ENCODE measurements at places on chromosomes 11 and 22. TPM values are rescaled to one million over a fixed set of nuclear protein-coding genes. Genes with fewer than 3 reads are reported as not detected.

- H3K27ac ChIP-seq, result no peak overlapping the region
- no peaks in the 10 kb centered on the region for H3K27me3 ChIP-seq
- no peak overlapping the region for H3K4me3 ChIP-seq
- no peaks in the 10 kb centered on the region for H3K4me1 ChIP-seq
- DNase-seq, result no peak
Measured at GRCh38 chr22:22618448-22618847, 26.0 kb upstream of the GGTLC2 start.

DNA sequence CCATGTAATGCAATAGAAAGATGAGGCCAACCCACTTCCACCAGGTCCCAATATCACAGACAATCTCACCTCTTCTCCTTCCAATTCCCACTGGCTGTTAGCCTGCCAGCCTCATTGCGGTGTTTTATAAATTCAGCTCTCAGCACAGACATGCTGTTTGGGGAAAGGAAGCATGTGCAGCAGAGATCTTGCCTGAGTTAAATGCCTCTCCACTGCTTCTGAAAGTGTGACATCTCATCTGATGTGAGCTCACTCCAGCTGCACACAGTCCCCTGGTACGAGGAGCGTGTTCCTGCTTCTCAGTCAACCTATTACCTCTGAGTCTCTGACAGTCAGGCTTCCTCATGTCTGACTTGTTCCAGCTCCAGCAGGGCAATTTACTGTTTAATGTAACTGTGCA is 122.7 kb upstream of the GUCY1A2 start:
- no peaks in the 10 kb centered on the region for H3K4me1 ChIP-seq
- no peak overlapping the region for H3K4me3 ChIP-seq
- DNase-seq, result no peak
- H3K27ac ChIP-seq, result no peak overlapping the region
- H3K36me3 ChIP-seq, result no peaks in the 10 kb centered on the region

DNA sequence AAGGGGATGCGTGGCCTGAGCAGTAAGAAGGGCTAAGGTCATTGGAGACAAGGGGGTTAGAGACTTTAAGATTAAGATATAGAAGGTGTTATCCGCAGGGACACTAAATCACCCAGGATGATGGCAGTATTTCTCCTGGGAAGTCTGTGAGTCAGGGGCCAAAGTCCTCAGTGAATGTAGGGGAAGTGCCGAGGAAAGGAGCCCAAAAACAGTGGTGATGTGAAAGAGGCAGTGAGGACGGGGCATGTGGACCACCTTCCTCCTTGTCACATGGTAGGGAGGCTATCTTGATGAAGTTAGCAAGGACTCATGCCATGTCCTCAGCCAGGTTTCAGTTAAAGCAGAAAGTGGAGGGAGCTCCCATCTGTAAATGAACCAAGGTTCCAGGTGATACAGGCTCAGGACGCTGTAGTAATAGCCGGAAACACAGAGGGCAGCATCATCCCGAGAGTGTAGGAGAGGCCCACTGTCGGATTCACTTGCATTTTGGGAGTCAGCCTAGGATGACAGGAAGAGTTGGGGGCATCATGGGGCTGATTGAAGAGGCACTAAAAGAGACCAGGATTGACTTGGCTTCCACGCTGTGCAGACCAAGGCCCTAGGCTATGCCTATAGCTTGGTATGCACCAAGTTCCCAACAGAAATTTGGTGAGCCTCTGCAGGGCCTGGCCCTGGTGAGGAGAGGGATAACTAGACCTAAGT is 33.5 kb downstream of the WEE1 start:
- DNase-seq, result peak; percentile 45
- H3K27me3 ChIP-seq, result no peaks in the 10 kb centered on the region
- H3K4me1 ChIP-seq, result no peaks in the 10 kb centered on the region

DNA sequence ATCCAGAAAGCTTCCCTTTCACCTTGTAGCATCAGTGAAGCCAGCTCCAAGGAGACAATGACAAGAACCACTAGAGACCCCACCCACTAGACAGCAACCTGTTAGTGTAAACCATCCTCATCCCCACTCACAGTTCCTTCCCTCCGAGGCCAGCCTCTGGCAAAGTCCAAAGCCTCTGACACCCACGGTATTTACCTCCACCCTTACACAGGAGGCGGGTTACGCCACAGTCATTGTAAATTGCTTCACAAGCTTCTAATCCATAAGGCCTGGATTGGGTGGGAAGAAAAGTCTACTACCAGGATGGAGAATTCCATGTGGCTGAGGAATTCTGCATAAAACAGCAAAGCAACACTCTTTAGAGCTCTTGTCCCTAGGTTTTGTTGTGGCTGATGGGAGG is 287.4 kb downstream of the BUD13 start:
- DNase-seq, result no peak
- no peaks in the 10 kb centered on the region for H3K4me1 ChIP-seq
- H3K27ac ChIP-seq, result no peak overlapping the region
- no peak overlapping the region for H3K4me3 ChIP-seq
- no peaks in the 10 kb centered on the region for H3K27me3 ChIP-seq

DNA sequence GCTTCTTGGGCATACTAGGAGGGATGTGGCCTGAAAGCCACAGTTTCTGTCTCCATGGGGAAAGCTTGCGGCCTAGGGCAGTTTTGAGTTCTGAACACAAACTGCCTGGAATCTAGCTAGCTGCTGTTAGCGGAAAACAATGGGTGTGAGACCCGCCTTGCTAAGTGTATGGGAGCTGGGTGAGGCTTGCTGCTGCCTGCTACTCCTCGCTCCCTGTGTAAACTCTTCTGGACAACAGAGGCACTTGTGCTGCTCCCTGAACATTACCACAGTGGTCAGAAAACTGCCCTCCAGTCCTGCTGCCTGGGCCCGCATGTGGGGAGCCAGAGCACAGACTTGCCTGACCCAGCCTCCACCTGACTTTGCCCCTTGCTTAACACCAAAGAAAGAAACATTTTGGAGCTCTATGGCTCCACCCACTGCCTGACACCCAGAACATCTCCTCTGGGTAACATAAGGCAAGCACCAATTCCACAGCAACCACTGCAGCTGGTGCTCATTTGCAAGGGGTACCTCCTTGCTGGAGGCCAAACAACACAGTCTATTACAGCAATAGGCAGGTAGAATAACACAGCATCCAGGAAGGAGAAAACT is 766.3 kb upstream of the RAG2 start:
- H3K36me3 ChIP-seq, result no peaks in the 10 kb centered on the region
- H3K27me3 ChIP-seq, result no peaks in the 10 kb centered on the region
- no peak overlapping the region for H3K4me3 ChIP-seq
- no peaks in the 10 kb centered on the region for H3K4me1 ChIP-seq

DNA sequence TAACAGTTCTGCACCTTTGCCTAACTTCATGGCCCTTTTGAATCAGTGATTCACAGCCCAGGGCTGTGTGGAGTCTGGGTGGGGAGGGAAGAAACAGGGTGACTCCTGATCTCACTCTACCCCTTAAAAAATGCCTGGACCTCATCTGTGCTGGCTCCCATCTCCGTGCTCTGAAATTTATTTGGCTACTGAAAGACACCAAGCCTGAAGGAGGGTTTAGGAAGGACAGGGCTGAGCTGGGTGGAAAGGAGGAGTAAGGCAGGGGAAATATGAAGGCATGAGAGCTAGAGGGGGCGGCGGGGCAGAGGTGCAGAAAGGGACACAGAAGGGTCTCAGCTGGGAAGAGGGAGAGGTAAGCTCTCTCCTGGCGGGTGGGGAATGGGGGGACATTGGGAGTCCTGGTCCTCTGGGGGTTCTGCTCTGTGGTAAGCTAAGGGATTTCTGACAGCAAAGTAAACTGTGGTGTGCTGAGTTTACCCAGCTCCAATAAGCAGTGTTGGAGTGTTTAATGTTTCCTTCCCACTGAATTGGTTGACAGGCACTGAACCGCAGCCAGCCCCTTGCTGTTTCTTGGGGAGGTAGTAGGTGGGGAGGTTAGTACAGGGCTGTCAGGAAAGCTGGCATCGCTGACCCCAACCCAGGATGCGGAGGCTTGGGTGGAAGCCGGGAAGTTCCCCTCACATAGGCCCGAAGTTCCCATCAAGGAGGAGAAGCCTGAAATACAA is 71.1 kb downstream of the RPUSD4 start:
- H3K4me3 ChIP-seq, result no peak overlapping the region
- H3K36me3 ChIP-seq, result no peaks in the 10 kb centered on the region
- H3K27me3 ChIP-seq, result no peaks in the 10 kb centered on the region
- DNase-seq, result no peak

- H3K4me3 ChIP-seq, result no peak overlapping the region
- no peaks in the 10 kb centered on the region for H3K36me3 ChIP-seq
- H3K4me1 ChIP-seq, result no peaks in the 10 kb centered on the region
- H3K27ac ChIP-seq, result no peak overlapping the region
Measured at GRCh38 chr11:76250520-76251225, 44.4 kb upstream of the WNT11 start.

GRCh38 chr22:44380756-44381486 is 68.2 kb upstream of the SHISAL1 start:
- no peak overlapping the region for H3K4me3 ChIP-seq
- H3K27me3 ChIP-seq, result no peaks in the 10 kb centered on the region
- no peak for DNase-seq
- H3K36me3 ChIP-seq, result no peaks in the 10 kb centered on the region
- H3K4me1 ChIP-seq, result no peaks in the 10 kb centered on the region

- no peak for DNase-seq
- no peak overlapping the region for H3K27ac ChIP-seq
- no peaks in the 10 kb centered on the region for H3K36me3 ChIP-seq
- no peaks in the 10 kb centered on the region for H3K27me3 ChIP-seq
Measured at GRCh38 chr11:126474220-126474619, 118.7 kb downstream of the ST3GAL4 start.

- no peak for DNase-seq
- peaks cover 33% of the 10 kb centered on the region for H3K36me3 ChIP-seq
- H3K4me1 ChIP-seq, result peaks cover 20% of the 10 kb centered on the region
Measured at GRCh38 chr11:117219455-117219854, 12.4 kb downstream of the PCSK7 start.

DNA sequence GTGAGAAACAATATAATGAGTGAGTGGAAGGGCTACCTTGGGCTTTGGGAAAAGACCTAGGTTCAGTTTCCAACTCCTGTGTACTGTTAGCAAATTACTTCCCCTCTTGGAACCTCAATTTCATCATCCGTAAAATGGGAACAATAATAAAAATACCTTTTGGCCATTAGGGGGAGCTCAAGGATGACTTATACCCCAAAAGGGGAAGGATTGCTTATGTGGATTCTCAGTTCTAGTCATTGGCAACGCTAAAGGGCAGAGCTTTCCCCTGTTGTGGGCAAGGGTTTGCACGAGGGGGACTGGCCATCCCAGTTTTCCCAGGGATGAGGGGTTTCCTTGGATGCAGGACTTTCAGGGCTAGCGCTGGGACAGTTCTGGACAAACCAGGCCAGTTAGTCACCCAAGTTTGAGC is 3.1 kb upstream of the COMMD9 start:
- no peak overlapping the region for H3K4me3 ChIP-seq
- no peaks in the 10 kb centered on the region for H3K4me1 ChIP-seq
- H3K27ac ChIP-seq, result no peak overlapping the region
- no peaks in the 10 kb centered on the region for H3K27me3 ChIP-seq
- DNase-seq, result no peak

- DNase-seq, result no peak
- no peaks in the 10 kb centered on the region for H3K27me3 ChIP-seq
- H3K4me3 ChIP-seq, result no peak overlapping the region
- no peaks in the 10 kb centered on the region for H3K4me1 ChIP-seq
Measured at GRCh38 chr22:46240907-46241306, 9.2 kb downstream of the CDPF1 start.

DNA sequence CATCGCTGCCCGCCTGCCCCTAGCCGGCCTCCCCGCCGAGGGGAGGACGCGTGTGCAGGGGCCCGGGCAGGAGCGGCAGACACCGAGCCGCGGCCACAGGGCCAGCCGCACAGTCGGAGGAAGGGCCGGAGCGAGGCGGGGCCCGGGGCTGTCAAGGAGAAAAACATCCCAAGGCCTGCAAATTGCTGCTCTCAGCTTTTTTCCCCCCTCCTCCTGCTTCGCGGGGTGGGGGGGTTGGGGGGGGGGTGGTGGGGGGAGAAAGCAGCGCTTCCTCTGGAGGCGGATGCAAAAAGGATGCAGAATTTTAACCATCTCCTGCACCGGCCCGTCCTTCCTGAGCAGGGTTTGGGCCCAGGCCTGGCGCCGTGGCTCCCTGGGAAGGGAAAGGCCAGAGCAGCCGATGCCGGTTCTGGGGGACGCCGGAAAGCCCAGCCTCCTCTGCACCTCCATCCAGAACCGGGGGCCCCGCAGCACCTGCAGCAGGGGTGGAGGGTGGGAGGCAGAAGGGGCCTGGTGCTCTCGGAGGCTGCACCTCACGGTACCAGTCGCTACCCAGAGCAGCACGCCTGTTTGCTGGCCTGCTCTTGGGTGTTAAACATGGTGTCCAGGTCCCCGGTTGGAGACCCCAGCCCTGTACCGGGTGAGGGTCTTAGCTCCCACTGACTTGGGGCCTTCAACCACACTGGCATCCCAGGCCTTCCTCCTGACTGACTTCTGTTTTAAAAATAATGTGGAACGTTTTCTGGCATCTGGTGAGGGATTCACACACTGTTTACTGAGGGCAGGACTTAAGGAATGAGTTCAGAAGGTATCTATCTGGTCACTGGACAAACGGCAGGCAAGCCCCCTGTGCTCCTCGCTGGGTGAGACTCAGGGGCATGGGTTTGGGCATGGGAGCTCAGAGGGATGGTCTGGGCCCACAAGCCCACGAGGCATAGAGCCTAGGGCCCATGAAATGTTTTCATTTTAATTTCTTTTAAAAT is 77.4 kb upstream of the WNT7B start:
- H3K4me3 ChIP-seq, result peak overlapping the region; percentile 62
- H3K27ac ChIP-seq, result peak overlapping the region; percentile 96
- no peaks in the 10 kb centered on the region for H3K27me3 ChIP-seq
- no peaks in the 10 kb centered on the region for H3K36me3 ChIP-seq

DNA sequence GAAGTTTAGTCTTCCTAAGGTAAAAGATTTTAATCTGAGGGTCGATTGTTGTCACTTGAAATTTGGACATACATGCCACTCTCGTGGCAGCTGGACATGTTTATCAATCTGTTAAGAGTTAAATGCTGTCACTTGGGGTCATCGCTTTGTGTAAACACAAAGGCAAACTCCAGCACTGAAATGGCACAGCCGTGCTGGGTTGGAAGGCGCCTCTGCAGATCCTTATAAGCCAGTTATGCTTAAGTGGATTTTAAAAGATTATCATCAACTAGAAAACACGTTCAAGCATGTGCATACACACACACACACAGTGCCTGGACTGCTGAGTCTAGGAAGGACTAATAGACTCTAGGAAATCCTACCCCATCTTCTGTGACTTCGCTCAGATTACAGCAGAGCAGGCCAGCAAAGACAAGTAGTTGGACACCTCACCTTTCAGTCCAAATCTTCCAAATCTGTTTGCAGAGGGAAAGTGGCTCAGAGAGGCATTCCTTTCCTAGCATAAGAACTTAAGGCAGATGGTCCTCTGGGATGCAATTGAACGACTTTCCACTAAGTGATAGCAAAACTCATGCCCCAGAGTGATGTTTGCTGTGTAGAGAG is 83.7 kb downstream of the CACNG2 start:
- H3K4me1 ChIP-seq, result no peaks in the 10 kb centered on the region
- H3K27ac ChIP-seq, result no peak overlapping the region
- H3K4me3 ChIP-seq, result no peak overlapping the region
- no peak for DNase-seq
- H3K36me3 ChIP-seq, result no peaks in the 10 kb centered on the region

GRCh38 chr11:112655371-112655770 is 305.8 kb upstream of the NCAM1 start:
- peak; percentile 49 for DNase-seq
- no peaks in the 10 kb centered on the region for H3K27me3 ChIP-seq
- H3K27ac ChIP-seq, result no peak overlapping the region

The OR8G1 gene
- not detected for total RNA-seq

The ATP5MG gene
- 282 TPM for total RNA-seq

The PATE4 gene
- not detected for total RNA-seq

The OR5B21 gene
- total RNA-seq, result not detected

The MED17 gene
- total RNA-seq, result 30.9 TPM

The PIM3 gene
- total RNA-seq, result 65.6 TPM

The ANGPTL5 gene
- not detected for total RNA-seq

The FUT4 gene
- 28.5 TPM for total RNA-seq

The TSPAN4 gene
- total RNA-seq, result 12.1 TPM

The HEPACAM gene
- 0.08 TPM for total RNA-seq

Data from colonic mucosa (tissue), 4 donors.